ENCODE measurements at places on chromosomes 11 and 22.
A peak's percentile ranks its signal among the peaks of the same experiment; 100 is the strongest.

- no peak for DNase-seq
Measured at GRCh38 chr11:10716122-10716521, 22.6 kb upstream of the IRAG1 start.

- DNase-seq: peak; percentile 85
Measured at GRCh38 chr11:59560290-59560701, 49.0 kb downstream of the OR4D9 start.

DNA sequence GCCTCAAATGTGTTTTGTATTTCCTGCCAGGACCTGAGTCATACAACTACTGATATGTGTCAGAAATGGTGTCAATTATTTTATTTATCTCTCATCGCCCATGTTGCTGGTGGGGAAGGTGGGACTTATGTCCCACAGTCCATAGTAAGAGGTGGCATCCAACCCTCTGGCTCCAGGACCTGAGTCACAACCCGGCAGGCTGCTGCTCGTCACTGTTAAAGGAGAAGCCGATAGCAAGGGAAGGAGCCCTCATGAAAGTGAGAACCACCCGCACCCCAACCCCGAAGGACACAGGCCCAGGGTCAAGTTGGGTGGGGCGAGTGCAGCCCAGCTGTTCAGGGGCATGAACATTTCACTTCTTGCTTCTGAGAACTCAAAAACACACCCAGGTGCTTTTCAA, 33.1 kb upstream of the TP53I11 start:
- no peak for DNase-seq

- no peak for DNase-seq
Measured at GRCh38 chr11:12717851-12718291, 43.6 kb downstream of the TEAD1 start.

GRCh38 chr11:82174610-82175009, 559.1 kb downstream of the FAM181B start:
- no peak for DNase-seq

- no peak for DNase-seq
Measured at GRCh38 chr11:127114035-127114434, 113.5 kb upstream of the KIRREL3 start.

DNA sequence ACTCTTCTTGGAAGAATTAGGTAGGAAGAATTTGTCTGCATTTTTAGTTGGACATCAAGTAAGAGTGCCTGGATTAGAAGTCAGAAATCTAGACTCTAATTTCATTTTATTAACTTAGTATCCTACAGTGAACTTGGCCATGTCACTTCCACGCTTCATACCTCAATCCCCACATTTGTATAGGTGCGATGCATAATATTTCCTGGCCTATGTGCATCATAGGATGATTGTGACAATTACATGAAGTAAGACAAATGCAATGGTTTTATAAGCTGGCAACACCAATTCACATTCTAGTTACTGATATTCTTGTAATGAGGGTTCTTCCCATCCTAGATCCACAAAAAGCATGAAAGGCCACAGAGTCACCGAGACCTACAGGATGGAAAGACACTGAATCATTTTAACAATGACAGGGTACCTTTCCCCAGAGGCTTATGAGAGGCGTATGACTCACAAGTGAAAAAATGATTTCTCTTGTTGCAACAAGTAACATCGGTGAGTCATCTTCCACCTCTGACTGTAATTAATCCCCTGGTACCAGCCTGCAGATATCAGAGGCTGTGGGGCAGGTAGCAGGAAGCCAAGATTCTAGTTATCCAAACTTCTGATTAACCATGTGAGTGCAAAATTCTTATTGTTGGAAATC, 56.0 kb upstream of the OR5AK2 start:
- no peak for DNase-seq

Measured in small intestine (tissue), 16 donors.